Fibroblast of skin of left quadriceps (primary cell): ENCODE measurements at places on chromosomes 2 and 18.

GRCh38 chr2:43326101-43326825 is 99.9 kb upstream of the ZFP36L2 start:
- no peak for DNase-seq

GRCh38 chr2:156541229-156541628 is 105.0 kb downstream of the GPD2 start:
- DNase-seq: no peak

- no peak for DNase-seq
Observed at GRCh38 chr2:236715077-236715476, 145.5 kb downstream of the ACKR3 start.

GRCh38 chr2:218172845-218173244 is 6.1 kb upstream of the CXCR1 start:
- DNase-seq: no peak

DNA sequence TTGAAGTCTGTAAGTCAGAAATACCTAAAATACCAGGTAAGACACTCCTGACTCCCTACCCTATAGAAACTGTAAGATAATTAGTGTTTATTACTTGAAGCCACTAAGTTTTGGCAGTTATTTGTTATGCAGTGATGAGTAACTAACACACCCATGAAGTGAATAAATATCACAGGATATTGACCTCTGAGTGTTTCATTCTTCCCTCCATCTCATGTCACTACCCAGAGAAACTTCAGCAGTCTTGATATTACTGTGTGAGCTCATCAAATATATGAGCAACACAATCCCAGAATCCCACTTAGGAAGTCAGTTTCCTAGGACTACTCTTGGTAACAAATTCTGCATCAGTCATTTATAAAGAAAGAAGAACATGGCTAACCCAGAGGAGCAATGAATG is 529.7 kb downstream of the FBXO15 start:
- no peak for DNase-seq

DNA sequence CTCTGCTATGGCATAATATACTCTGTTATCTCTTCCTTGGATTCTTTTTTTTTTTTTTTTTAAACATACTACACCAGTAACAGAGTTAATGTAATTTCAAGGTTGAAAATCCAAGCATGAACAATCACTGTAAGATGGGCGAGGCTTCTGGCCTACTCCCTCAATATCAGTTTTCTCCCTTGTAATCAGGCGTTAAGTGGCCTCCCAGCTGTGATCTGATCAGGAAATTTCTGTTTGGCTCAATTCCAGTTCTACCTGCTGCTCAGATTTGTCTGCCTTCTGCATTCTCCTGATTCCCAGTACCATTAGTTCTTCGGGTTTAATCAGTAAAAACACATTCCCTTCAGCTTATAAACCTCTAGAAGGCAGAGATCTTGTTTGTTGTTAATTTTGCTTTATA is 18.6 kb downstream of the PRKD3 start:
- no peak for DNase-seq

DNA sequence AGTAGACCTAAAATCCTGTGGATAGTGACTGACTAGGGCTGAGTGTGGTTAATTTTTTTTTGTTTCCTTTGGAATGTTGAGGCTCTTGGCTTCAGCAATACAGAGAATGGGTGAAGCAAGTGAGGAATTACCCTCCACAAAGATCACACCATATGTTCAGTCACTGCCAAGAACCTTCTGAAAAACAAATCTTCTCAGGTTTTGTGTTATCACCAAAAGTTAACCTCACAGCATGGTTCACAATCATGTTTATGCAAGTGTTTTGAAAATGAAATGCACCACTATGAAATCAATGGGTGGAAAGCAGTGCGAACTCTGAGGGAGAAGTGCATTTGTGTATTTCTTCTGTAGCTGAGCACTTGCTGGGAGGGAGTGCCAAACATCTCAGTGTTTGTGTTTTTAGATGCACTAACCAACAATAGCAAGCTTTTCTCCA is 44.4 kb downstream of the SPATS2L start:
- peak; percentile 46 for DNase-seq

- no peak for DNase-seq
Observed at GRCh38 chr2:64479259-64480117, 25.5 kb downstream of the LGALSL start.

GRCh38 chr18:10973567-10974203 is 175.7 kb downstream of the PIEZO2 start:
- no peak for DNase-seq

GRCh38 chr2:223442847-223443246 is 159.3 kb downstream of the SCG2 start:
- DNase-seq: no peak

DNA sequence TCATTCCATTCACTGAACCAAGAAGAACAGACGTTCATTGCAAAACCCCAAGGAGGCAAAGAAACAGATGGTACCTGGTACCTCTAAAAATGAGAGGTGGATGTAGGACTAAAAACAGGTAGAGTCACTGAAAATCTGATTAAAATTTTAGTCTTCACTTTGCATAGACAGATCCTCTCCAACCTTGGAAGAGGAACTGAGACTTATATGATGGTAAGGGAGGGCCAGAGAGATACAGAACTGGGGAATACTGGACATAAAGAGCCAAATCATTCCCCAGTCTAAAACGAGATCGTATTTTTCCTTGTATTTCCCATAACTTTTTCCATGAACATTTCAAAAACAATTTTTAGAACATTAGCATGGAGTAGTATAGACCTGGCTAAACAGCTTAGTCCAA is 59.7 kb upstream of the SPOPL start:
- no peak for DNase-seq

DNA sequence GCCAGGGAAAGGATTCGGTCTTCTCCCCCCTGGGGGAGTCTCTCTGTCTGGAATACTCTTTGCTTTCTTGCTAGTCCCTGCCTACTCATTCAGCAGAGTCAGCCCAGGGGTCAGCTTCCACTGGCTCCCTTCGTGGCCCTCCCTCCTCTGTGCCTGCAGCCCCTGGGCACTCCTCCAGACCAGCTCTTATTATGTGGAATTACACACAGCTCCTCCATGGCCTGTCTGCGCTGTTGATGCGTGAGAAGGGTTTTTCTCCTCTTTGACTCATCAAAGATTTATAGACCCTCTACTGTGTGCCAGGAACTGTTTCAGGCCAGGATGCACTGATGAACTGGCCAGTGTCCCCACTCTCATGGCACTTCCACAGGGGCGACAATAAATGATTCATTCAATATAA is 44.4 kb downstream of the ST8SIA5 start:
- peak; percentile 45 for DNase-seq

DNA sequence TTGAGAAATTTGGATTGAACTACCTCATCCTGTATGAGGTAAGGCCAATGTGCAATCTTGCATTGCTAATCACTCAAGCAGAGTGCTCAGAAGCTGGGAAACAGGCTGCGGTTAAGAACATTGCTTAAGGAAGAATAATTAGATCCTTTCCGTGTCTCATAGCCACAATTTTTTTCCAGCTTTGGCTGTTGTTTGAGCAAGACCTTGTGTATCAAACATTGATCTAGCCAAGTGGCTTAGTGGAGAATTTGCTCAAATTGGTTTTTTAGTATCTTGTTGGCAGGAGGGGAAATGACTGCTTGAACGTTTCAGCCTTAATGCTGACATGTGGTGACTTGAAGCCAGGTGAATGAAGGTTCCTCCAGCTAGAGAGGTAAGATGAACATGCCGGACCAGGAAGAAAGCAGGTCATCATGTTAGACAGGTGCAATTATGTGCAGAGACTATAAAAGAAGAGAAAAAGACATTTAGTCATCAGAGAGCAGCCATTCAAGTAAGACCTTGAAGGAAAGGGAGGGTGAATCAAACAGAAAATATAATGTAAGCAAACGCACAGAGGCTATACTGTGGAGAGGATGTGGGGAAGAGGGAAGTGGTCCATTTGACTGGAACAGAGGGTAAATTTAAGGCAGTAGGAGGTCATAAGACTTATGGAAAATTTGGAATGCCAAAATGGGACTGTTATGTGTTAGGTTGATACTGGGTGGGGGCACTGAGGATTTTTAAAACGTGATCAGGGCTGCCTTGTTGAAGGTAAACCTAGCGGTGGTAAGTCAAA is 98.9 kb upstream of the CYP1B1 start:
- DNase-seq: peak; percentile 98

- no peak for DNase-seq
Observed at GRCh38 chr2:155372969-155373368, 674.5 kb downstream of the KCNJ3 start.

DNA sequence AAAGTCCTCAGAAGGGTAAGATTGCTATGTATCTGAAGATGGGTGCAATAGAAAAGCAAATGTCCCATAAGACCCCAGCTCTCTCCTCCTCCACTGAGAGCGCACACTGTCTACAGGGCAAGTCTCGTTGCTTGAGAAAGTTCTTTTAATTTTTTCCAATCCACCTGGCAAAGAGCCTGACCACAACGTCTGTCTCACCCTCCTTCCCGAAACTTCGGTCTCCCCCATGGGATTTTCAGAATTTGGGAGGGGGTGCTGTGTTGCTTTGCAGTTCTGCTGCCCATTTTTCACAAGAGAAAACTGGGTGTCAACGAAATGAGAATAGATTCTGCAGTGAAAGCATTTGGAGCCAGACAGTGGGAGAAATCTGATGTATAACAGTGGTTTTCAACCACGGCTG is 40.4 kb downstream of the SERTAD2 start:
- DNase-seq: peak; percentile 91

- no peak for DNase-seq
Observed at GRCh38 chr2:236286873-236287545, 22.8 kb upstream of the ASB18 start.

- no peak for DNase-seq
Observed at GRCh38 chr2:43521568-43521967, 74.3 kb downstream of the THADA start.

- no peak for DNase-seq
Observed at GRCh38 chr2:164622338-164623106, 1.2 kb upstream of the GRB14 start.

DNA sequence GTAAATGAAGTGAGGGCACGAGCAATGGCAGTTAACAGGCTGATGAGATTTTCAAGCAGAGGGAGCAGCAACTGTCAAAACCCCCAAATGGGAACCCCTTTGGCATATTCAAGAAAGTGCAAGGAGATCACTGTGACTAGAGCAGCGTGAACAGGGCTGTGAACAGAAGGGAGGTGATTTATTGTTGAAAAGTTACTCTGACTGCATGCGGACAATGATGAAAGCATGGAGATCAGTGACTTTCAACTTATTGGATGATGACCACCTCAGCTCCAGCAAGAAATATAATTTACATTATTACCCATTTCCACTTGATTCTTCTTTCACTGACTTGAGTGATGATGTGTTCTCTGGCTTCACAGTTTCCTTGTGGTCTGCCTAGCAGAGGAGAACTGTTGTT is 187.8 kb upstream of the BOD1L2 start:
- DNase-seq: no peak

- no peak for DNase-seq
Observed at GRCh38 chr18:76491473-76491775, 3.6 kb downstream of the ZNF516 start.

DNA sequence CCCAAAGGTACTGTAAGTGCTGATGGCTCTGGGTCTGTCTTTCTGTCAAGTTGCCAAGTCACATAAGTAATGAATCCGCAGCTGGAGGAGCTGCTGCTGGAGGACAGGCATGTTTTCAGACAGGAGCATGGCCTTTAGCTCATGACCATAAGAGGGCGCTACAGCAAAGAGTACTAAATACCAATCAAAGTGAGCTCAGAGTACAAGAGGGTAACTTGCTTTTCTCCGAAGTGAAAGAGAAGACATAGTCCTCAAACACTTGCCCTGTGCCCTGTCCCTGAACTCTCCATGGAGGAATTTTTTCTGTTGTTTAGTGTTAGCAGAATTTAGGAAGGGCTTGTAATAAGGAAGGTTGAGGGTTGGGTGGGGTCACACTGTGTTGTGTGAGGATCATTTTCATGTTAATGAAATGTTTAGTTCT is 58.0 kb upstream of the EML6 start:
- no peak for DNase-seq

DNA sequence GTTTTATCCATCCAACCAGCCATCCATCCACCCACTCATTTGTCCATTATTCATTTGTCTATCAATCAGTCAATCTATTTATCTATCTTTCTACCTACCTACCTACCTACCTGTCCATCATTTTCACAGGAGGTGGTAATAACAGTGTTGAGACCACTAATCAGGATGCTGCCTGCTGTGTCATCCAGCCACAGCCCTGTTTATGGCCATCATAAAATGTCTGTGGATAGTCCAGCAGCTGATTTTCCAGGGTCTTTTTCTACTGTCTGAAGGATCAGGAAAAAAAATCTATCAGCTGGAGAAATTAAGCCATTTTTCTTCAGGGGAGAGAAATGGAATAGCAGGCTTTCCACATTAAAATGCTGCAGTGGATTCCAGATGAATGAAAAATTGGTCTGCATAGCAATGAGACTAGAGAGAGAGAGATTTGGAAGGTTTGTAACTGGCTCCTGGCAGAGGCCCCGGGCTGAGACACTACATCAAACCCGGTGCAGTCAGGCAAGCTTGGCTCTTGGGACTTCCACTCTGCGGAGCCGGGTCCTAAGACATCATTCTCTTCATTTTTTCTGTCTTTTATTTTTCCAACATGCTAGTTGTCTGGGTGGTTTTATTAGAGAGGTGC is 33.0 kb upstream of the BOD1L2 start:
- DNase-seq: no peak

DNA sequence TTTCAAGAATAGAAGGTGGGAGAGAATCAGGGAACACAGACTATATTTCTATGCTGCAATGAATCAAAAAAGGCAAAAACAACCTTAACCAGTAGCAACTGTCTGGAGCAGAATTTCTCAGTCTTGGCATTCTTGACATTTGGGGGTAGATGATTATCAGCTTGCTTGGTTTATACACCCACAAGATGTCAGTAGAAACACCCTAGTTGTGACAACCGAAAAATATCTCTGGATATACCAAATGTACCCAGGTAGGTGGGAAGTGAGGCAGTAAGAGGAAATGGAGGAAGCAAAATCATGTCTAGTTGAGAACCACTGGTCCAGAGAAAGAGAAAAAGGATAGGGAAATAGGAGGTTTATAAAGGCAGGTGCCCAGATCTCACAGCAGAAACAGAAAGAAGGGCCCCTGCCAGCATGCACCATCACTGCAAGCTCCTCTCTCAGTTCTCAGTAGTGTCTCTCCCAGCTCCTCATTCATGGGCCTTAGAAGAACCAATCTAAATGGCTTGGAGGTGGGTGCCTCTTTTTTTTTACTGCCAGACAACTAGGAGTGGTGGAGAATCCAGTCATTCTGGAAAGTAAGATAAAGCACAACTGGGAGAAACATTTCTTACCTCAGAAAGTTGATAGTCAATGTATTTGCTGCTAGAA is 50.4 kb downstream of the MBD2 start:
- DNase-seq: no peak

DNA sequence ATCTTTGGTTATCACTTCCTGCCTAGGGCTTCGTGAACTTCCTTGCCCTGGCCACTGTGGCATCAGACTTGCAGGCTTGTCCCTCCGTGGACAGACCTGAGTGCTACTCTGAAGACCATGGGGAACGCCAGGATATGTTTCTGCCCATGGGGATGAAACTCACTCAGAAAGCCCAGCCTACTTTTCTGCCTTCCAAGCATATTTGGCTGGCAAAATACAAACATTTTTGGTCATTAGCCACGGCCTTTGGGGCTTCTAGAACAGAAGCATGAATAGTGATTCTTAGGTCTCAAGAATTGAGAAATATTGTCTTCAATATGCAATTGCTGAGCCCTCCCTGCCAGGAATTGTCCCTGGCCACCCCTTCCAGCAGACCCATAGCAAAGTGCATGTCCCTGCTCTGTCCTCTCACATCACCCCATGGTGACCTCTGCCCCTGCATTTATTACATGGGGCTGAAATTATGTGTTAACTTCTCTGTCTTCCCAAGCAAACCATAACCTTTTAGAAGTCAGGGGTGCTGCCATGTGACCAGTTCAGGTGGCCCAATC is 152.4 kb downstream of the OSR1 start:
- no peak for DNase-seq
